Activated CD4-positive, alpha-beta memory T cell treated with anti-CD3 and anti-CD28 coated beads for 36 hours (primary cell): ENCODE measurements at places on chromosomes 7 and 10. TPM values are rescaled to one million over a fixed set of nuclear protein-coding genes. Genes with fewer than 3 reads are reported as not detected.

PRLHR gene
- not detected for total RNA-seq

DNA sequence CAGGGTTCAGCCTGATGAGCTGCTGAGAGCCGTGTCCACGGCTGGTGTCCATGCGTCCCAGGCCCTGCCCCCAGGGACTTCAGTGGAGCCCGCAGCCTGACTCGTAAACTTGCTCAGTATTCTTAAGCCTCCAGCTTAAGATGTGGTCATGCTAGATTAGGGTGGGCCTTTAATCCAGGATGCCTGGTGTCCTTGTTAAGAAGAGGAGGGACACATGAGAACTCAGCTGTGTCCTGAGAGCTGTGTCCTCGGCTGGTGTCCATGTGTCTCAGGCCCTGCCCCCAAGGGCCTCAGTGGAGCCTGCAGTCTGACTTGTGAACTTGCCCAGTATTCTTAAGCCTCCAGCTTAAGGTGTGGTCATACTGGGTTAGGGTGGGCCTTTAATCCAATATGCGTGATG is 23.0 kb downstream of the DOCK1 start:
- no peak for DNase-seq

DNA sequence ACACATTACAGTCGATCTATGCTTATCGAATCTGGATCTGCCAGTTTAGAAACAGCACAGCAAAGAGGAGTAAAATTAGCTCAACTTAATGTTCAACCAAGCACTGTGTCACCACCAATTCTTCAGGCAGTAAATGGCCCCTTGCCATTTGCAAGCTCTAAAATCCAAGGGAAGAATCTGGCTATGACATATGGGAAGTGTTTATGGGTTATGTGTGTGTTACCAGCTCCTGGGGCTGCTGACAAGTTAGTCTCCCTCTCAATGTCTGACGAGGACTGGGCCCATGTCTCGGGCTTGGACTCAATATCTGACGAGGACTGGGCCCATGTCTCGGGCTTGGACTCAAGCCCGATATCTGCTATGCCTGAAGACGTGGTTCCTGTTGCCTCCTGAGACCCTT is 5.7 kb upstream of the ITIH2 start:
- no peak for DNase-seq

DNA sequence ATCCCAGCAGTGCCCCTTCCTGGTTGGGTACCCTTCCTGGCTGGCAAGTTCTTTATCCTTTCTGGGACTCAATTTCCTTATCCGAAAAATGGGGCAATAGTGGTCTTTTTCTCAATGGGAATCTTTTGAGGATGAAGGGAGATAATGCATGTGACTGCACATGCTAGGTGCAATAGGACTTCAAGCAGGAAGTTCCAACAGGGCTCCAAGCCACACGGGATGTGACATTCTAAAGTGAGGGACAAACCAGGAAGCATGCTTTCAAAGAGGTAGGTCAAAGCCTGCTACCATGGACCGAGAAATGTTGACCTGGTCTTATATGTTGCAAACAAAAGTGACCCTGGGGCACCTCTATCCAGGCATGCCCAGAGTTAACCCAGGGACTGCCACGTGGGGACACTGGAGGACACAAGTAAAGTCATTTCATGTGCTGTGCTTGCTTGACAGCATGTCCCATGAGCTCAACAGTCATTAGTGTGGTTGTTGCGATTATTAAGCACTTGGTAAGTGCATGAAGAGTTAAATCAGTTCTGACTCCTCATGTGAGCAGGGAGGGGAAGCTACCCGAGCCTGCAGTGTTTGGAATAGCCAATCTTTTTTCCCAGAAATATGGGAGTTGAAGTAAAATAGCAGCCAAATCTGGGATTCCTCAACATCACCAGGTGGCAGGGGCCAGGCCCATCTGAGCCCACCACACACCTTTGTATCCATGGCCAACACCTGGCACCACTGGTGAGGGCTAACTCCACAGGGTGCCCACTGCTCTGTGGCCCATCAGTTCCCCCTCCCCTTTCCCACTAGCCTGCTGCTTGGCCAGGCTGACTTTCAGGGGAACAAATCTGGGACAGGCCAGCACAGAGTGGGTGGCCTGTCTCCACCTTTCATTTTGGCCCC is 5.7 kb downstream of the ARHGAP22 start:
- DNase-seq: no peak

- no peak for DNase-seq
Observed at GRCh38 chr10:380313-380940, 245.2 kb downstream of the ZMYND11 start.

DNA sequence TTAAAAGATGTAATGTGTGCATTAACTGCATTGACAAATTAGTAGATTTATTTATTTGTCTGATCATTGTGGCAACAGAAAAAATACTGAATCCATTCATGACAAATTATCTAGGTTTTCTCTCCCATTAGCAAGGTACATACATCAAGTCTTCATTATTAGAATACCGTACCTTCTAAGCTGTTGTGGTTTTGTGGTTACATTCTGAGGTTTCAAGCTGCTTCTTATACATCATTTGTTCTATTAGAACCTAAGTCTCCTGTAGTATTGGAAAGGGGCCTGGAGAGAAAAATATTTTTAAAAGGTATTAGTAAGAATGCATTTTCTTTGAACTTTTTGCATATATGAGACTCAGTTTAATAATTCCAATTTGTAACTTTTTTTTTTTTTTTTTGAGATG is 26.3 kb upstream of the CACNB2 start:
- no peak for DNase-seq

- no peak for DNase-seq
Observed at GRCh38 chr10:112966194-112966855, 16.3 kb downstream of the TCF7L2 start.

GRCh38 chr10:125846894-125847293 is 23.5 kb downstream of the BCCIP start:
- no peak for DNase-seq

PLEKHS1 gene
- total RNA-seq: not detected

ENTPD1 gene
- total RNA-seq: 2.5 TPM

DNA sequence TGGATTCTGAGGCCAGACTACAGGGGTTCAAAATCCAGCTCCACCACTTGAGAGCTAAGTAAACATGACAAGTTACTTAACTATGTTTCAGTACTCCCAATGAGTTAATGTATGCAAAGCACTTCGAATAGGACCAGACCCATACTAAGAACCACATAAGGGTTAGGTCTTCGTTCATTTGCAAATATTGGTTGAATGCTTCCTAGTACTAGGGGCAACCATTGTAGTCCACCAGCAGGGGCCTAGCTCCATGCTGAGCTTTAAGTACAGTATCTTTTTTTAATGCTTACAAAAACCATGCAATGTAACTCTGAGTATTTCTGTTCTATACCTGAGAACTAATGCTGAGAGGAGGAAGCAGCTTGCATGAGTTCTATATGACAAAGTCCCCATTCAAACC is 80.4 kb upstream of the PDE1C start:
- no peak for DNase-seq

NEUROG3 gene
- total RNA-seq: not detected

NPC1L1 gene
- 0.07 TPM for total RNA-seq

DNA sequence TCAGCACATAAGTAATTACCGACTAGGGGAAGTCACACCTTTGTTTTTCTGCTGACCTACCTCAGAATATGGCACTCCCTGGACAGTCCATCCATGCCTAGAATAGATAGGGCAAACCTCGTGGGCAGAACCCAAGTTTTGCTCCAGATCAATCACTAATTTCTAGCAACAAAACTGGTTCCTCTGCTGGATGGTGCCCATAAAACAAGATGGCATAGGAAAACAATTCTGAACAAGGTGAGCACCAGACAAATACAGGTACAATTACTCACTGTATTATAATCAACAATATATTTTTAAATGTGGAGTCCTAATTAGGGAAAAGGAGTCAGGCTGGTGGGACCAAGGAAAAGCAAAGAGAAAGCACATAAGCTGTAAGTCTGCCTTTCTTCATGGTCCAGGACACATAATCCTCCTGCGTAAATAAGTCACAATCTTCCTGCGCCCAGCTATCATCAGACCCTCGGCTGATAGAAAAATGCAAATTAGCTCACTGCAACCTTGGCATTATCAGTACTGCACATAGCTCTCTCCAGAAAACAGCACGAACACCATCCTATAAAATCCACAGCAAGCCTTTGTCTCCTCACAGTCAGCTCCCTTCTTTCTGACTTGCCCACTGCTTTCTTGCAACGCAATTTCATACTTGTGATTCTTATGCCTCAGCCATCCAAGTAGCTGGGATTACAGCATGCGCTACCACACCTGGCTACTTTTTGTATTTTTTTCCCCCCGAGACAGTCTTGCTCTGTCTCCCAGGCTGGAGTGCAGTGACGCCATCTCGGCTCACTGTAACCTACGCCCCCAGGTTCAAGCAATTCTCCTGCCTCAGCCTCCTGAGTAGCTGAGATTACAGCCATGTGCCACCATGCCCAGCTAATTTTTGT is 15.1 kb downstream of the URGCP start:
- no peak for DNase-seq

- DNase-seq: no peak
Observed at GRCh38 chr10:97462309-97462708, 16.3 kb downstream of the ZDHHC16 start.

DNA sequence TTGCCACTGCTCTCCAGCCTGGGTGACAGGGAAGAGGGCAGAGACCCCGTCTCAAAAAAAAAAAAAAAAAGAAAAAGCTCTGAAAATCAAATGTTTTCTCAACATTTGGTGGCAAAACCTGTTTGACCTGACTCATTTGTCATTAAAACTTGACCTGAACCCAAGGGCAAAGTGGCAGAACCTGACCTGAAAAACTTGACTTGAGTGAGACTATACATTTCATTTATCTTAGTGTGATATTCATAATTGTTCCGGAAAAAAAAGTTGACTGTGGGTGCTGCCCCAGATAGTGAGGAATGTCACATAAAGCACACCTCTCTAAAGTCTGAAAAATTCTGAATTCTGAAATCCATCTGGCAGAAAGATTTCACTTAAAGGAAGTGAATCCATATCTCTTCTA is 2.3 kb upstream of the TAX1BP1 start:
- DNase-seq: no peak

GRCh38 chr10:69570050-69570816 is 3.0 kb downstream of the NEUROG3 start:
- DNase-seq: no peak

DNA sequence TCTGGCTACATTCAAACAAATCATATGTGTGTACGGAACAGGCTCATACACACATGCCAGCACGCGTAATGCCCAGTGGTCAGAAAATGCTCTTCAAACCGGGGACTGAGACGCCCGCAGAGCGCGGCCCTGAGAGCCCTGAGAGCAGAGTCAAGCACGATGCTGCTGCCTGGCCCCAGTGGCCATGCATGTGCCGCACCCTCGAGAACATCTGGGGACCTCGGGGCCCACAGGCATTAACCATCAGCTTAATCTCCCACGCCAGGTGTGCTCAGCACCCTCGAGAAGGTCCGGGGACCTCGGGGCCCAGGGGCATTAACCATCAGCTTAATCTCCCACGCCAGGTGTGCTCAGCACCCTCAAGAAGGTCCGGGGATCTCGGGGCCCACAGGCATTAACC is 163.1 kb downstream of the PTPRN2 start:
- DNase-seq: no peak

GGCT gene
- total RNA-seq: 60.5 TPM

NPY gene
- not detected for total RNA-seq

DNA sequence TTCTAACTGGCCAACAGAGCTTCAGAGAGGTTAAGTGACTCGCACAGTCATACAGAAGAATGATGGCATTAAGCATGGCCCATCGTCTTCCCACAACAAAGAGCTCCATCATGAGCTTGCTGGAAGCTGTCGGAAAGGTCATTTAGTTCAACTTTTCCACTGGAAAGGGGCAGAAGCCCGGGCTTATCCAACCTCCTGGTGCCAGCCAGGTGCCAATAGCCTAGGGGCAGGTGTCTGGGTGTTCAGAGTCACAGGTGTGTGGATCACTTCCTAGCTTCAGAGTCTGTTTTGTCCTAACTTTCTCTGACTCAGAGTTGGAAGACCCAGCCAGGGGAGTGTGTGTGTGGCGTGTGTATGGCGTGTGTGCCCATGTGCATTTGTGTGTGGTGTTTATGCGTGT is 1.3 kb upstream of the TRPV6 start:
- no peak for DNase-seq

GRCh38 chr7:74271742-74272141 is 17.5 kb upstream of the CLIP2 start:
- no peak for DNase-seq

DNA sequence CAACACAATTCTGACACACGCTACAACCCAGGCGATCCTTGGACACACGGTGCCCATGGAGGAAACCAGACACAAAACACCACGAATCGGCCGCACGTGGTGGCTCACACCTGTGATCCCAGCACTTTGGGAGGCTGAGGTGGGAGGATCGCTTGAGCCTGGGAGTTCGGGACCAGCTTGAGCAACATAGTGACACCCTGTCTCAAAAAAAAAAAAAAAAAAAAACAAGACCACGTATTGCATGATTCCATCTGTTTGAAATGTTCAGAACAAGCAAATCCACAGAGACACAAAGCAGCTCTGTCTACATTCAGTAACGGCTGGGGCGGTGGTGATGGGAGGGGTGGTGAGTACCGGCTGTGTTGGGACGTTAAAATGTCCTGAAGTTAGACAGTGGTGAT is 25.2 kb downstream of the ADAP1 start:
- no peak for DNase-seq

FBXO24 gene
- 2.6 TPM for total RNA-seq

GRCh38 chr7:75876126-75876881 is 2.5 kb upstream of the RHBDD2 start:
- DNase-seq: no peak
